ENCODE measurements at places on chromosomes 3 and 15.

- no peak for DNase-seq
Observed at GRCh38 chr3:150117076-150117475, 146.4 kb upstream of the PFN2 start.

DNA sequence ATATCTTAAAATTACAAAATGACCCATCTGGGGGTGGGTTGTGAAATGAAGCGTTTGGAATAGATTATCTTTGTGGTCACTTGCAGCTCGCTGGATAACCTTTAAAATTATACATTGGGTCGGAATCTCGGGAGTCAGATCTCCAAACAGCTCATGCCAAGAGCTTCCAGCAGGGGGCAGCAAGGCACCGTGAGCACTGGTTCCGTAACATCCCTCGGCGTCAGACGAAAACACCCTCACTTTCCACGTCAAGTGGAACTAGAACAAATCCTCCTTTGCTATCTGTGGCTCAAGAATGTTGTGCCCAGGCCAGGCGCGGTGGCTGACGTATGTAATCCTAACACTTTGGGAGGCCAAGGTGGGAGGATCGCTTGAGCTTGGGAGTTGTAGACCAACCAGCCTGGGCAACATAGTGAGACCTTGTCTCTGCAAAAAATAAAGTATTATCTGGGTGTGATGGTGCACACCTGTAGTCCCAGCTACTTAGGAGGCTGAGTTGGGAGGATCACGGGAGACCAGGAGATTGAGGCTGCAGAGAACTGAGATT is 31.1 kb downstream of the UMPS start:
- peak; percentile 65 for DNase-seq

- DNase-seq: no peak
Observed at GRCh38 chr3:172461530-172462138, 13.4 kb upstream of the GHSR start.

DNA sequence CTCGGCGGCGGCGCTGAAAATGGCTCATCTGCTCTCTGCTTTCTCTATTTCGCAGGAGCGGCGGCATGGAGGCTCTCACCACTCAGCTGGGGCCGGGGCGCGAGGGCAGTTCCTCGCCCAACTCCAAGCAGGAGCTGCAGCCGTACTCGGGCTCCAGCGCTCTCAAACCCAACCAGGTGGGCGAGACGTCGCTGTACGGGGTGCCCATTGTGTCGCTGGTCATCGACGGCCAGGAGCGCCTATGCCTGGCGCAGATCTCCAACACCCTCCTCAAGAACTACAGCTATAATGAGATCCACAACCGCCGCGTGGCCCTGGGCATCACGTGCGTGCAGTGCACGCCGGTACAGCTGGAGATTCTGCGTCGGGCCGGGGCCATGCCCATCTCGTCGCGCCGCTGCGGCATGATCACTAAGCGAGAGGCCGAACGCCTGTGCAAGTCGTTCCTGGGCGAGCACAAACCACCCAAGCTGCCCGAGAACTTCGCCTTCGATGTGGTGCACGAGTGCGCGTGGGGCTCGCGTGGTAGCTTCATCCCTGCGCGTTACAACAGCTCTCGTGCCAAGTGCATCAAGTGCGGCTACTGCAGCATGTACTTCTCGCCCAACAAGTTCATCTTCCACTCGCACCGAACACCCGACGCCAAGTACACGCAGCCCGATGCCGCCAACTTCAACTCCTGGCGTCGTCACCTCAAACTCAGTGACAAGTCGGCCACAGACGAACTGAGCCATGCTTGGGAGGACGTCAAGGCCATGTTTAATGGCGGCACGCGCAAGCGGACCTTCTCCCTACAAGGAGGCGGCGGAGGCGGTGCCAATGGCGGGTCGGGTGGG is 790 bp downstream of the SKOR1 start:
- no peak for DNase-seq

GRCh38 chr3:16174026-16174355 is 489 bp upstream of the GALNT15 start:
- DNase-seq: no peak

DNA sequence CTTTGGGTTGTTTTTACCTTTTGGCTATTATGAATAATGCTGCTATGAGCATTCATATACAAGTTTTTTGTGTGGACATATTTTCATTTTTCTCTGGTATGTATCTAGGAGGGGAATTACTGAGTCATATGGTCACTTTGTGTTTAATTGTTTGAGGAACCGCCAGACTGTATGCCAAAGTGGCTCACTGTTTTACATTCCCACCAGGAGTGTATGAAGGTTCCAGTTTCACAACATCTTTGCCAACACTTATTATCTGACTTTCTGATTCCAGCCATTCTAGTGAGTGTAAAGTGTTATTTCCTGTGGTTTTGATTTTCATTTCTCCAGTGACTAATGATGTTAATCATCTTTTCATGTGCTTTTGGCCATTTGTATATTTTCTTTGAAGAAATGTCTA is 51.8 kb downstream of the CMTM7 start:
- no peak for DNase-seq

GRCh38 chr15:96796841-96797240 is 466.3 kb downstream of the NR2F2 start:
- DNase-seq: no peak
